SHP77 treated with DMSO at 0.1 percent for 48 hours (cell line): ENCODE measurements at places on chromosomes 2 and 18.

- DNase-seq, result no peak
These were observed 52.5 kb upstream of the CAVIN2 start for GRCh38 chr2:191899410-191899809.

DNA sequence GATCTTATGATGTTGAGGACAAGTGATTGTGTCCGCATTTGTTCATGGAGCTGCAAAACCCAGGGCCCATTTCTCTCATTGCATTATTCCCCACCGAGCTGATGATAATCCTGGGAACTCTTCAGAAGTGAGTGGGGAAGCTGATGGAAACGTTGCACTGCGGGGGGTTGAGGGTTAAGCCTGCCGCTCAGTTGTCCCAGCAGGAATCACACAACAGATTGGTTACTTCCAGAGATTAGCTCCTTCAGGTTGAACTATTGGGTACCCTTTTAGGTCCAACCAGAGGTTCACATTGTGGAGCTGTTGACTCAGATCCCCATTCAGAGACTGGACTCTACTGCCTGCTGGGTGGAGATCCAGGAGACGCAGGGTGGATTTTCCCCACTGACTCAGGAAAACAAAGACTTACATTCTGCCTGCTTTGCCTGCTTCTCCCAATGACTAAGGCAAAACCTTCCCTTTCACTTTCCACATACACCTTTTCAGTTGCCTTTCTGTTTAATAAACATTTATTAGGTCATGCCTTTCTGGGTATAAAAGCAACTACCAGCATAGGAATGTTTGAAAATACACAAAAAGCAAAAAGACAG lies 286.4 kb downstream of the TXNL1 start:
- DNase-seq, result no peak

DNA sequence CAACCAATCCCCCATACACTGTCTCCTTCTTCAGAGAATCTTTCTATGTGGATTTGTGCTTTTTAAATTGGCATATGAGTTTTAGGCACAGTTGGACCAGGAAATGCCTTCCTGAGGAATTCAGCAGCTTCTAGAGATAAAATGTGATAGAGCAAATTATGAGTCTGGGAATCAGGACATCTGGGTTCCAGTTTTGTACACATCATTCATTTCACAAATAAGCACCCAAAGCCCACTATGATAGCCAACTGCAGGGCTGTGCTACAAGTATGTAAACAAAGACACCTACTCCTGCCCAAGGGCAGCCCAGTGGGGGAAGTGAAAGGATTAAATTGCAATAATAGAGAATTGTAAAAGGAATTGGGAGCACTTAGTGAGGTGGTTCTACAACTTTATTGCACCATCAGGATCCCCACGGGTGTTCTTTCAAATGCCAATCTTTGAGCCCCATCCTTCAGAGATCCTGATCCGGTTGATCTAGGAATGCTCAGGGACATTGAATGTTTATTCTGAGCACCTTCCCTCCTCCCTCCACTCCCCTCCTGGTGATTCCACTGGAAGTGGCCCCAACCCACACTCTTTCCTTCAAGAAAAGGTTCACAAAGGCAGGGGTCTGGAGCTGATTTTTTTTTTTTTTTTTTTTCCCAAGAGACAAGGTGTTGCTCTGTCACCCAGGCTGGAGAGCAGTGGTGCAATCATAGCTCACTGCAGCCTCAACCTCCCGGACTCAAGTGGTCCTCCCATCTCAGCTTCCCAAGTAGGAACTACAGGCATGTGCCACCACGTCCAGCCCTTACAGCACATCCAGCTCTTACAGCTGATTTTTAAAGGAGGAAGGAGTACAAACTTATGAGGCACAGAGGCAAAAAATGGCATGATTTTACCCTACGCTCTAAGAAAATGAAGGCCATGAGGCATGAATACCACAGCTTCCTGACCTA lies 11.1 kb upstream of the KCMF1 start:
- DNase-seq, result no peak

DNA sequence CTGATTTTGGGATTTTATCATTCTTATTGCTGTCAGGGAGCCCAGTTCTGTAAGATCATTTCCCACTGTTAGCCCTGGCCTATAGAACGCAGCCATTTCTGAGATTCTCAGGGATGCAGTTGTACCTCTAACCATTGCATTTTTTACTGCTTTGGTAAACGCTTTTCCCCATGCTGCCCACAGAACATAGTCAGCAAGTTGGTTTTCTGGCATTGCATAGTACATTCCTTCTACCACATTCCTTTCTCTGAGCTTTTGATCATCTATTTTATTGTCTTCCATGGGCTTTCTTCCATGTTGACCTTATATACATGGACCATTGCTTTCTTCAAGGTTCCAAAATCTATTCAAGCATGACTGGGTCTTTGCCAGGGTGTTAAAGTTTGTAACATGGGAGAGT lies 86.8 kb upstream of the ST6GAL2 start:
- no peak for DNase-seq

GRCh38 chr2:167471734-167472133 lies 583.5 kb downstream of the XIRP2 start:
- no peak for DNase-seq

GRCh38 chr2:226883296-226883795 lies 47.5 kb downstream of the RHBDD1 start:
- no peak for DNase-seq

GRCh38 chr18:79520478-79521390 lies 125.0 kb downstream of the NFATC1 start:
- no peak for DNase-seq

GRCh38 chr2:41234093-41234492 lies 782.2 kb upstream of the SLC8A1 start:
- DNase-seq, result no peak

DNA sequence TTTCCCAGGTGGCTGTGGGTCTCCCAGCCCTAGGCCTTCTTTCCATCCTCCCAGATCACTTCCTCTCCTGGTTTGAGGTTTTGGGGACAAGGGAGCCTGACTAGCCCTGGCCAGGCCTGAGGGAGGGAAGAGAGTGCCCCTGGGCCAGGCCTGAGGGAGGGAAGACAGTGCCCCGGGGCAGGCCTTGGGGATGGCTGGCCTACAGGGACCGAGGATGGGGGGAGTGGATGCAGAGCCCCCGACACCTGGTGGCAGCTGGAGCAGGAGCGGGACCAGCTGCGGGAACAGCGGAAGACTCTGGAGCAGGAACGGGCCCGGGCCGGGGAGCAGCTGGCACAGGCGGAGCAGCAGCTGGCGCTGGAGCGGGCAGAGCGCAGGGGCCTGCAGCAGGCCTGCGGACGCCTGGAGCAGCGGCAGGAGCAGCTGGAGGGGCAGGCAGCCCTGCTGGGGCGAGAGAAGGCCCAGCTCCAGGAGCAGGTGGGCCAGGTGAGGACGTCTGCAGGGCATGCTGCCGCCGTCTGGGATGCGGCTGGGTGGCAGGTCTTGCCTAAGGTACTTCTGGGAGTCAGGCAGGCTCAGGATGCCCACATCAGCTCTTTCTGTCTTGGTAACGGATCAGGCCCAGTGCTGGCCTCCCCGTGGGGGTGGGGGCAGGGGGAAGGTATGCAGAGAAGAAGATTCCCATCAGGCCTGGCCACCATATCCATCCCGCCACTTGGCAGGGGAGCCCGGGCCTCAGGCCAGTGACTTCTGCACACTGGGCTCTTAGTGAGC lies 29.2 kb downstream of the CROCC2 start:
- DNase-seq, result peak; percentile 54

DNA sequence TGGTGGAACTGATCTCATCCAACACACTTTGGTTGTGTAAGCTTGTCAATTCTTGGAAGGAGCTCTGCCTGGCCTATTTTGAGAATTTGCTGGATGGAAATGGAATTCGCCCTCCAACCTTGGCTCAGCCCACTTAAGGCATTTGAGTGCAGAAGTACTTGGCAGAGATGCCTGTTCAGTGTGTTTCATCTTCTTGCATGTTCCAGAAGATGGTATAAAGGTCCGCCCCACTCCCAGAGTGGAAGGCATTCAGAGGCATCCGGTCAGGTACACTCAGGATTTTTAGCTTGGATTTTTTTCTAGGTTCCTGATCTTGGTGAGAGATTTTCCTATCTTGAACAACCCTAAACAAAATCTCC lies 61.3 kb upstream of the TXNDC2 start:
- DNase-seq, result no peak

GRCh38 chr2:149661844-149662243 lies 74.3 kb upstream of the MMADHC start:
- no peak for DNase-seq

DNA sequence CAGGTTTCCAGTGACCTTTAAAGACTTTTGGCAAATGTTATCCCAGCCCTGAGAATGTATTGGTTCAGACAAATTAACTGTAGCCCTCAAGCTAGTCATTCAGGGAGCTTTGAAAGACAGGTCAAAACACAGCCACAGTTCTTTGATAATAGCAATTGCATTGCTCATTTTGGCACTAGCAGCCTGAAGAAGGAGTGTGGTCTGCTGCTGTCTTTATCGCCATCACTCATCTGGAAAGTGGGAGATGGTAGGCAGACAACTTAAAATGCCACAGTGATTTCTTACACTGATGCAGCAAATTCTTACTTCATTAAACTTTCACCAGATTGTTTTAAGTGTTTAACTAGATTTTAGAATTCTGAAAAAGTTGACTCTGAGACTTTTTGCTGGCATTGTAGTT lies 47.2 kb downstream of the DOK6 start:
- no peak for DNase-seq

GRCh38 chr2:197920088-197920487 lies 115.7 kb downstream of the PLCL1 start:
- DNase-seq, result no peak

DNA sequence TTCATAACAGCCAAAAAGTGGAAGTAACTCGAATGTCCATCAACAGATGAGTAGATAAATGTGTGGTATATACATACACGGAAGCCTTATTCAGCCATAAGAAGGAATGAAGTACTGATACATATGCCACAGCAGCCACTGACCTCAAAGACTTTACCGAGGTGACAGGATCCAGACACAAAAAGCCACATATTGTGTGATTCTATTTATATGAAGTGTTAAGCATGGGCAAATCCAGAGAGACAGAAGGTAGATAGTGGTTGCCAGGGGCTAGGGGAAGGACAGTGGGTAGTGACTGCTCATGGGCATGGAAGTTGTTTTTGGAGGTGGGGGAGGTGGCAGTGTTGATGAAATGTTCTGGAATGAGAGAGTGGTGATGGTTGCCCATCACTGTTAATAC lies 33.9 kb downstream of the ZAP70 start:
- no peak for DNase-seq

GRCh38 chr2:233442028-233442310 lies 87.7 kb downstream of the DGKD start:
- DNase-seq, result no peak

- DNase-seq, result no peak
These were observed 323.1 kb downstream of the KCNJ3 start for GRCh38 chr2:155021618-155022017.

DNA sequence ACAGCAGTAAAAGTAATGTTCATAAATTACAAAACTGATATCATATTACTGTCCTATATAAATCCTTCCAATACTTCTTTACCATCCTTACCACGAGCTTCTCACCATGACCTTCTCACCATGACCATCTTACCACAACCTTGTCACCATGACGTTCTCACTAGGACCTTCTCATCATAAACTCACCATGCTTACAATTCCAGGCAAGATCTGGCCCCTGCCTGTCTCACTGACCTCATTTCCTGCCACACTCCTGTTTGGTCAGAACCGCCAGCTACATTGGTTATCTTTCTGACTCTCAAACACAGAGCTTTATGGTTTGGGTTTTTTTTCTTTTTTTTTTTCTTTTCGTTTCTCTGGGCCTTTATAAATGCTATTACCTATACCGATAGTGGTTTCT lies 827.6 kb downstream of the RNF144A start:
- DNase-seq, result peak; percentile 22

- no peak for DNase-seq
These were observed 48.6 kb upstream of the GPR17 start for GRCh38 chr2:127597046-127597983.

DNA sequence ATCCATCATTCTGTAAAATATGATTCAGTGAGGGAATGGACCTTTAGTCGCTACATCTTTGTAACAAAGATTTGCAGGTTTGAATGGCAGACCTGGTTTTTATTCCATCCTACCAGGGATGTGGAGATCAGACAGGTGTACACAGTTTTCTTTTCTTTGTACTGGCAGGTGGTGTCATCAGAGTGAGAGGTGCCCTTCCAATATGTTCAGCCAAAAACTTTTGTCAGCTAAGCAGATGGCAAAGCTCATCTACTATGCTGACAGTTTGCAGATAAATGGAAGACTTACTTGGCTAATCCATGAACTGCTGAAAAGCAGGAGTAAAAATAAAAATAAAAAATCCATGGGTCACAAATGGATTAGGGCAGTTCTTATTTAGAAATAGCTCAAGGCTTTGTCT lies 185.5 kb upstream of the DOK6 start:
- DNase-seq, result peak; percentile 25

DNA sequence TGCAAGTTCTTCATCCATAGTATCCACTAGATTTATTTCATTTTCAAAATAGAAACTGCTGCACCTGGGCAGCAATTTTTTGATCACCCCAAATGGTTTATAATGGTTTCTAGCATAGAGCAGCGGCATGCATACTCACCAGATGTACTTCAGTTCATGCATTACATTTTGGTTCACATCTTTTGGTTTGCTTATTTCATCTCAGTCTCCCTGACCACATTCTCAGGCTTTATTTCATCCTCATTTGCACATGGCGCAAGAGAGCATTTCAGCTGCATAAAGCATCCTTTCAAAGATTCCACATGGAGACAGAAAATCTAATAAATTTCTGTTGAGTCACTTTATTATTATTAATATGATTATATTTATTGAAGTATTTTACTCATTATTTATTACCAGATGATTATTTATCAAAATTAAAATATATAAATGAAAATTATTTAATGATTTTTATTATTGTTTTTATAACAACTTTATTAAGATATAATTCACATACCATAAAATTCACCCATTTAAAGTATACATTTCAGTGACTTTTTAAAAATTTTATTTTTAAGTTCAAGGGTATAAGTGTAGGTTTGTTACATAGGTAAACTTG lies 284.6 kb downstream of the TXNL1 start:
- DNase-seq, result no peak

DNA sequence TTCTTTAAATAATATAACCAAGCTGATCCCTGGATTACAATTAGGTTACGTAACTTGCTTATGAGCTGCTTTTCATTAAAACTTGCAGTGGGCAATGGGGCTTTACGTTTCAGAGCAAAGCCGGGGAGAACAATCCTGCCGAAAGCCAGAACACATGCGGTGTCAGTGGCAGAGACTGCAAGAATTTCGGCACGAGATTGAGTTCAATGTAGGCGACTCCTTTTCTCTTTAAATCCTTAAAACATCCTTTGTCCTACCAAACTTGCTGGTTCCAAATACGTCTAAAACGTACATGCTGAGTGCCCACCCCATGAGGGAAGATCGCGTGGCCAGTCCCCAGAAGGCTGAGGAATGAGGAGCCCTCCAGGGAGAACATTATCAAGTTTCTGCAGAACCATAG lies 36.8 kb upstream of the NCOA1 start:
- DNase-seq, result no peak

- no peak for DNase-seq
These were observed 118.6 kb upstream of the SERPINE2 start for GRCh38 chr2:224157655-224158054.
